ENCODE measurements at places on chromosomes 2 and 18.

DNA sequence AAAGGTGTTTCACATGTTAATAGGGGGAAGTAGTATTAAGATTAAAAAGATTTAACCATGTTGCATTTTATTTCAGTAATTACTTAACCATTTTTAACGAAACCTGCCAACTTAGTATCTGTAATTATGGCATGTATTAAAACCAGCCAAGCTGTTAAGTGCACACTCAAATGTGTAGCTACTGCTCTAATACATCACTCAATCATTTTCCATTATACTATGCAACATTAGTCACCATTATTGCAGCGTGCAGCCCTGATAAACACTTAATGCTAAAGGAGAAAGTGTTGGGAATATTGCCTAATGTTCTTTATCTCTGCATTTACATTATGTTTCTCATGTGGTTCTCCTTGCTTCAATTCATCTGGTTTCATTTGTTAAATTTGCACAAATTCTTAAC is 745.9 kb upstream of the FAM98A start:
- DNase-seq, result no peak

GRCh38 chr18:51009072-51009471 is 20.9 kb upstream of the SMAD4 start:
- DNase-seq, result no peak

GRCh38 chr2:174399171-174399570 is 3.6 kb downstream of the SCRN3 start:
- DNase-seq, result no peak

GRCh38 chr18:8140841-8141501 is 468.3 kb upstream of the RAB12 start:
- DNase-seq, result no peak

GRCh38 chr2:216683846-216684245 is 11.5 kb downstream of the IGFBP5 start:
- DNase-seq, result peak; percentile 36

DNA sequence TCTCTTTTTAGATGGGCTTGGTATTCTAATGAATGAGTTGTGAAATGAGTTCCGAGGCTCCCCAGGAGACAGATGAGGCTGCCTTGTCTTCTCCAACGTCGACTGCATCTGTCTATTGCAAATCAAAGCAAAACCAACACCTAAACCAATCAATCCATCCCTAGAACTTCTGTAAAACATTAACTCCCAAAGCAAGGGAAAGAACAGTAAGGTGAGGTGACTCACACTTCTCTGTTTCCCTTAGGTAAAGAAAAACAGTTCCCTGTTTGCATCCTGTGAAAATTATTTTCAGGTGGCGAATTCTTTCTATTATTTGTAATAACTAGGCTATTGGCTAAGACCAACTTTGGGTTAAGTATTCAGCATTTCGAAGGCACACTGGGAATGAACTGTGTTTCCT is 249.4 kb downstream of the EPHA4 start:
- no peak for DNase-seq

DNA sequence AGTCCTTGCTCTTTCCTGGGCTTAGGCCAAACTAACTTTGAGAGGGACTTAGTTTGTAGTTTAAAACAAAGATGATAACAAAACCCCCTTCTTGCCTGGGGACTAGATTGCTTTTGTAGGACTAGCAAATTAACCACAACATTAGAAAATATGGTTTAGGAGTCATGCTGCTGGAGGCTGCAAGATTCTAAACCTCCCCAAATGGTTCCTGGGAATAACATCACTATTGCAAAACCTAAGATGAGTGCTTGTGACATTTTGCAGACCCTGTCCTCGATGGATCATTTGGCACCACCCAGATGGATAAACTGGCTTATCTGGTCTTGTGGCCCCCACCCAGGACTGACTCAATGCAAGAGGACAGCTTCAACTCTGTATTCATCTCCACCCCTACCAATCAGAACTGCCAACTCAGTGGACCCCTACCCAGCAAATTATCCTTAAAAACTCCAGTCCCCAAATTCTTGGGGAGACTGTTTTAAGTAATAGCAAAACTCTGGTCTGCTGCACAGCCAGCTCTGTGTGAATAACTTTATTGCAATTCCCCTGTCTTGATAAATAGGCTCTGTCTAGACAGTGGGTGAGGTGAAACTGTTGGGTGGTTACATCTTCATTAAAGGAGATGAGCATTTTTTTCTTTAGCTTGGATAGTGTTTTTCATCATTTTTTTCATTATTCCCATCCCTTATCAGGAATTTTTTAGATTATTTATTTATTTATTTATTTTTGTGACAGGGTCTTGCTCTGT is 58.9 kb downstream of the SPTBN1 start:
- DNase-seq, result no peak

DNA sequence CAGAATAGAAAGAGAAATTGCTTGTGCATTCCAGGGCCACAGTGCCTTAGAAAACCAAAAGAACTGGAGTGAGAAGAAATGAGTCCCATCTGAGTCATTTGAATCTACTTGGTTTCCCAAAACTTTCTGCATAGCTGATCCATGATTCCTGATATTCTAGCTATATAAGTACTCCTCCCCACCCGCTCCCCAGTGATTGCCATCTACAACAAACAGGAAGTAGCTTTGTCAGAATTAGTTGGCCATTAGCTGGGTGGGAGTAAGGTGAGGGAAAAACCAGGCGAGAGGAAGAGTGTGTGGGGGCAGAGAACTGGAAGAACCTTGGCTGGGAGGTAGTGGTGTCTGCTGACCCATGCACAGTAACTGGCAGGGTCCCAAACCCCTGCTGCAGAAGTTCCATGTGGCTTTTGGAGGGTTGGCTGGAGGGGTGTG is 122.1 kb downstream of the ACAA2 start:
- DNase-seq, result no peak

DNA sequence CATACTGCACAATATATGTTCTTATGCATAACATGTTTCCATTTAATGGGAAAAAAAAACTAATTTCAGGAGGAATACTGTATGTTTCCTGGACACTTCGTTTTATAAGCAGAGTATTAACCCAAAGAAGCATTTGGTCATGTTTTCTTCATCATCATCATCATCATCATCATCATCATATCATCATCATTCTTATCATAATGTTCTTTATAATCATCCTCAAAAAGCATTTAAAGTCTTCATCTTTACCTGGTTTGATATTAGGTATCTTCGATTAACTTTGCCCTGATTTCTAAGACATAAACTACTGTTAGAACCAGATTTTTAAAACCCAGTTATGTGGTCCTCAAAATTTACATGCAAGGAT is 47.9 kb downstream of the ZEB2 start:
- no peak for DNase-seq

DNA sequence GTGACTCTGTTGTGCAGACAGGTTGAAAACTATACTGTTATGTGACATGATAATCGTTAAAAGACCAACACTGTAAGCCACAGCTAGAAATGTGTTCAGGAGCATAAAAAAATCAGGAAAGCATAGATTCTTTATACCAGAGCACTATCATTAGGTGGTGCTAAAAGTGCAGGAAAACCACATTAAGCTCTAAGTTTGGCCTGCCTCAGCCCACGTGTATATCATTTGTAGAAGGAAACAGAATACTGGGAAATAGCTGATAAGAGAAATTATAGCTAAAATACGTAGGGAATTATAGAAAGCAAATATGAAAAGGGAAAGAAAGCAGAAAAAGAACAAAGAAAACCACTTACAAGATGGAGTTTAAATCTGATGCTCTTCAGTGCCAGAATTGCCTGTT is 26.5 kb upstream of the C2orf74 start:
- DNase-seq, result no peak

GRCh38 chr18:2312440-2312839 is 258.9 kb downstream of the METTL4 start:
- DNase-seq, result no peak

DNA sequence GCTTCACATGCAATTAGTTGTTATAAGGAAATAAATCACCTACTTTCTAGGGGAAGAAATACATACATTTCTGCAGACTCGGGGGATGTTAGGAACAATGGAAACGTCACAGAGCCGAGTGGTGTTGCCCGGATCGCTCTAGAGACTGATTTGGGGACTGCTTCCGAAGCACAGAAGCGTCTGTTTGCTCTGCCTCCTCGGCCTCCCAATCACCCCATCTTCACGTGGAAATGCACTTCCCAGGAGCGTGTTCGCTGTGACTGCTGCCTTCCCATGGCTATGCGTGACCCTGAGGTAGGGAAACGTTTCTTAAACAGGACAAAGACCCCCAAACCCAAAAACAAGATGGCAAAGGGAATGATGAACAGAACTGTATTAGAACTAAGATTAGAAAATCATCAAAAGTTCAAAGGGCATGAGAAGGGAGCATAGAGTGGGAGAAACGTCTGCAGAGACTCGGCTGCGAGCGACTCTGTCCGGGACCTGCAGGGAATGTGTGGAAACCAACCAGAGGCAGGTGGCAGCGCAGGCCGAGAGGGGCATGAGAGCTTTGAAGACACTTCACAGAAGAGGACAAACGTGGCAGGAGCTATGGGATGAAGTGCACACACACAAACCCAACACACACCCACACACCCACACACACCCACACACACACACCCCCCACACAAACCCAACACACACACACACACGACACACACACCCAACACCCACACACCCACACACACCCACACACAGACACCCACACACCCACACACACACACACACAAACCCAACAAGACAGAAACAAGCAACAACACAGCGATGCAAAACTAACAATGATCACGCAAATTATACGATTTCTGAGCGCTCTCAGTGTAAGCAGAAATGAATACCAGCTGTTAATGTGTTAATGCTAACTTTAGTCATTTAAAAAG is 41.3 kb downstream of the RTP5 start:
- DNase-seq, result no peak

DNA sequence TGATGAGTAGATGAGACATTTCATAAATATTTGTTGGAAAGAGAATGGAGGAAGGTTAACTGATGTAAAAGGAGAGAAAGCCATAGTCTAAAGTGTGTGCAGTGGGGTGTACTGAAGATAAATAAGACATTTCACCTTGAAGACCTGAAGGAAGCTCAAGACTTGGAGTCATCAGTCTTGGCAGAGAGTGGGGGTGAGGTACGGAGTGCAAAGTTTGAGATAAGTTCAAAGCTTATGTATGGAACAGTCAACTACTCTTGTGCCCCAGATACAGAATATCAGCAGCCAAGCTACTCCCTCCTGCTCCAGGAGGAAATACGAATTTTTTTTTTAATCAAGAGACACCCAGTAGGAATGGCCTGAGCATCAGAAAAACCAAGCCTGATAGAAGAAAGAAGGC is 30.3 kb upstream of the NEMP2 start:
- no peak for DNase-seq

DNA sequence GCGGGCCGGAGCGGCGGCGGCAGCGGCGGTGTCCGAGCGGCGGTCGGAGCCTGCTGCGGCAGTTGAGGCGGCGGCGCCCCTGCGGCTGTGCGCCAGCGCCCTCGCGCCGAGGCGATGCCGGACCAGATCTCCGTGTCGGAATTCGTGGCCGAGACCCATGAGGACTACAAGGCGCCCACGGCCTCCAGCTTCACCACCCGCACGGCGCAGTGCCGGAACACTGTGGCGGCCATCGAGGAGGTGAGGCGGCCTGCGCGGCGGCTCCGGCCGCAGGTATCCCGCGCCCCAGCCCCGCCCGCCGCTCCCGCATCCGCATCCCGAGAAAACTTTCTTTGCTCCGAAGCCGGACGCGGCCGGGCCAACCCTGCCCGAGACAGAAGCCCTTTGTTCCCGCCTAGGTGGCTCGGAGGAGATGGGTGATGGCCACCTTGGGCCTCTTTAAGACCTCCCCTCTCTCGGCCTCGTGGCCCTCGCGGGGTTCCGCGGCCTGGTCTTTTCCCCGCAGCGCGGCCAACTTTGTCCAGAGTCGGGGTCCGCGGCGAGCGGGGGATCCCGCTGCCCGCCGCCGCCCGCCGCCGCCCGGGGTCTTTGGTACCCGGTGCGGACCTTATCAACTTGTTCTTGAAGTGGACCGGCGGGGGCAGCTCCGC is 504 bp downstream of the ASAP2 start:
- DNase-seq, result no peak

- DNase-seq, result no peak
Observed at GRCh38 chr2:107091163-107091864, 205.3 kb upstream of the ST6GAL2 start.

GRCh38 chr18:37547196-37547827 is 18.3 kb downstream of the CELF4 start:
- no peak for DNase-seq

- DNase-seq, result no peak
Observed at GRCh38 chr2:222862909-222863544, 2.2 kb downstream of the ACSL3 start.

- DNase-seq, result no peak
Observed at GRCh38 chr2:17604050-17604449, 63.6 kb downstream of the VSNL1 start.

DNA sequence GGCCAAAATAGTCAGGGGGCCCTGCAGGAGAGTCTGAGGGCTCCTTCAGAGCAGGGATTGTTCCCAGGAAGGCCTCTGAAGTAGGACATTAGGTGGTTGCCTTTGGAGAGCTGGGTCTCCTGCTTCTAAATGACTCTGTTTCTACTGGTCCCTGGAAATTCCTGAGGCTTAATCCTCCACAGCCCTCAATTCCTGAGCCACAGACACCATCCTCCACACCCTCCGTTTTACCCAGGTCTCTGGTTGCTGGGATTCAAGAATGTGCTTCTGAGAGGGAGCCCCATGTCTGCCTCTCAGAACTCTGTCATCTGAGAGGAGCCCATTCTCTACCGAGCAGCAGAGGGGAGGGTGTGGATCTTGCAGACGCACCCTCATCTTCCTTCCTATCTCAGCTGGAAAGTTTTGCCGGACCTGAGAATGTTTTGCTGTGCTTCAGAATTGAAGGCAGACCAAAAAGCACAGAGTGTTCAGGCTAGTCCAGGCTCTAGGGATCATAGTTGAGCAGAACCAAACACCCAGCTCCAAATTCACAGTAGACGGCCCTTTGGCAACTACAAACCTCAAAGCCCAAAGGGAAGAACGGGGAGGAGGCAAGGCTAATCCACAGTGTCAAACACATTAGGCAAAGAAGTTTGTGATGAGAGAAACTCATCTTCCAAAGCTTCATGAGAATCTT is 8.1 kb downstream of the VIT start:
- DNase-seq, result no peak

DNA sequence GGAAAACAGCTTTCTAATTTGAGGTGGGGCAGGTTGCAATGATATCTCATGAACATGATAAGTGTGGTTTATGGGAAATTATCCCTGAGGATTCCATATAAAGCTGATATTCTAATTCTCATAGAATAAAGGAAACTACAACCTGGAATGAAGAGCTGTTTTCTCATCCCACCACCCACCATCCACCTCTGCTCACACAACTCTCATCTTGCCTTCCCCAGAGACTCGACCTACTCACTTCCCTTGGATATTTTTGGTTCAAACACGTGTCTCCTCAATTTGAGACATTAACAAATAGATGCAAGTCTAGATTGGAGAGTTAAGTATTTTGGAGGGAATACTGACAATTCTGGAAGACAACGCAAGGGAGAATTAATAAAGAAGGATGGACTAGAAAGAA is 490.9 kb downstream of the TMEM182 start:
- no peak for DNase-seq

Measured in CD4-positive, alpha-beta T cell treated with Interferon gamma for 1 hour (primary cell).